Hippocampal formation (tissue), 2 donors: ENCODE measurements at places on chromosomes 1 and 21.
A peak's percentile ranks its signal among the peaks of the same experiment; 100 is the strongest.

GRCh38 chr1:7572654-7573152 is 198.4 kb upstream of the VAMP3 start:
- DNase-seq = no peak

GRCh38 chr21:45550522-45551210 is 8.4 kb upstream of the SLC19A1 start:
- DNase-seq = no peak

DNA sequence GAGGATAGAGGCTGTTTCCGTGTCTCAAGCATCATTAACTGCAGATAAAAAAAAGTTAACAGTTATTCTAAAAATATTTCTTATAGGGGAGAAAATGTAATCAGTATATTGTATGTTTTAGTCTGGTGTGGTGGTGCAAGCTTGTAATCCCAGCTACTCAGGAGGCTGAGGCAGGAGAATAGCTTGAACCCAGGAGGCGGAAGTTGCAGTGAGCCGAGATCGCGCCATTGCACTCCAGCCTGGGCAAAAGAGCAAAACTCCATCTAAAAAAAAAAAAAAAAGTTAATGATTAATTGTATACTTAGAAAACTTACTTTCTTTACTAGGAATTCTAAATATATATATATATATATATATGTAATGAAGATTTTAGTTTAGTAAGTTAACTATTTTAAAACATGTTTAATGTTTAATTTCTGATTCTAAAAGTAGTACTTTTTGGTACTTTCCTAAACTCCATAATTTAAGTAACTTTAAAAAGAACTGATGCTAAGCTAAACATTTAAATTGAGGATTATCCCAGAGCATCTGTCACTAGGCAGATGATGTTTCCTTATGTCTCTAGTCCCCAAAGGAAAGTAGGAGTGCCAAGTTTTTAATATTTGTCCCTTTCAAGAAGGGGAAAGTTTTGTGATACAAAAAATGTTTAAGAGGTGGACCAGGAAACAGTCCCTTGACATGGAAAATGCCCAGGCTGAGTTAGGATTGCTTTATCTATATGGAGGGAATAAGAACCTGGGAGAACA is 66.3 kb downstream of the DYRK1A start:
- no peak for DNase-seq

DNA sequence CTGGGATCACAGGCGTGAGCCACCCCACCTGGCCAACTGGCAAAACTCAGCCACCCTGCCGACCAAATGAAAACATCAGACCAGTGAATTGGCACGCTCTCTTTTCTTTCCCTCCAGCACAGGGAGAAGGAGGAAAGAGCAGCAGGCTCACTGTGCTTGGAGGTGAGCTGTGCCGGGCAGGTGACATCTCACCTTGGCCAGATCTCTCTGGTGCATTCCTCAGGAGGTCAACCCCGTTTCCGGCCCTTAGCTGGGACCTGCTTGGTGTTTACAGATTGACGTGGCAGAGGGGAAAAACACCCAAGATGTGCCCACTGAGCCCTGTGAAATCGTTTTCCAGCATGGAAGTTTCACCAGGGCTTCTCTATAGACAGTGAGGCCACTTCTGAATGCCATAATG is 45.1 kb downstream of the TMEM51 start:
- no peak for DNase-seq

DNA sequence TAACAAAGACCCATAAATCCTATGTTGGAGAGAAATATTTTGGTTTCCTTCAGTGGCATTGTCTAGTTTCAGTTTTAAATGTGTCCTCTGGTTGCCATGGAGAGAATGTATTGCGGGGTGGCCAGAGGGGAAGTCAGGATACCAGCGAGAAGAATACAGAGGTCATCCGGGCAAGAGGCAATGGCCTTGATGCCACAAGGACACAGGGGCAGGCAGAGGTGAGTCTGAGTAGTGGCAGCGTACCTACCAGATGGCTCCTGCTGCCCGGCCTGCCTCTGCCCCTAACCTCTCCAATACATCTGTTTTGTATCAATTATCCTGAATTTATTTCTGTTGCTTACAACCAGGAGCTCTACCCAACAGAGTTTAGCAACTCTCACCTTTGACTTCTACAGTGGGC is 14.9 kb downstream of the KLHDC7A start:
- DNase-seq = no peak

DNA sequence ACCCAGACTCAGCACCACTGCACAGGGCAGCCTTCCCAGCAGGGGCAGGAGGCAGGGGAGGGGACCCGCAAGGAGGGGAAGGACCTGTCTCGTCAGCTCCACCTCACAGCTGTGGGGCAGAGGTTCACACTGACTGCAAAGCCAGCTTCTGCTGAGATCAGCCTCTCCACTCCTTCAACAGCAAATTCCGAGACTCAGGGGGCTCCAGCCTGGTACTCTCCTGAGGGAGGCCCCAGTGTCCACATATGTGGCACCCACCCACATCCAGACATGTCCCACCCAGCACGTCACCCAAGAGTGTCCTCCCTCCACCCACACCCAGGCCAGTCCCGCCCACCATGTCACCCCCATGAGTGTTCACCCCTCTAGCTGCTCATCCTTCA is 329.5 kb downstream of the NPHP4 start:
- no peak for DNase-seq

DNA sequence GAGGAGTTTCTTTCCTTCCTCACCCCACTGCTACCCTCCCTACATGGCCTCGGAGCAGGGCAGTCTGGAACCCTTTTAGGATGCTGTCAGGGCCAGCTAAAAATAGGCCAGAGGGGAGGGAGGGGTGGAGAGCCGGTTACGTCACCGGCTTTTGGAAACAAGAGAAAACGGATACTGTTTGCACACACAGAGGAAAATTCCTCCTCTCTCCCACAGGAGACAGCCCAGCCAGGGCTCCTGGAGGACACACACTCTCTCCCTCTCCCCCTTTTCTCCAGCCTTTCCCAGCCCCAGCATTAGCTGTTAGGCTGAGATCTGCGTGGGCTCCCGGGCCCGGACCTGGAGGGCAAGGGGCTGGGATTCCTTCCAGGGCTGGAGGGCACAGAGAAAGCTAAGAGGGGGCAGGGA is 20.0 kb upstream of the ALDH4A1 start:
- peak; percentile 42 for DNase-seq

- DNase-seq = peak; percentile 8
Observed at GRCh38 chr1:58283388-58284224, 262.9 kb downstream of the OMA1 start.
